ENCODE measurements at places on chromosomes 1 and 21.

- DNase-seq: no peak
Observed at GRCh38 chr1:243229526-243229925, 25.6 kb downstream of the CEP170 start.

DNA sequence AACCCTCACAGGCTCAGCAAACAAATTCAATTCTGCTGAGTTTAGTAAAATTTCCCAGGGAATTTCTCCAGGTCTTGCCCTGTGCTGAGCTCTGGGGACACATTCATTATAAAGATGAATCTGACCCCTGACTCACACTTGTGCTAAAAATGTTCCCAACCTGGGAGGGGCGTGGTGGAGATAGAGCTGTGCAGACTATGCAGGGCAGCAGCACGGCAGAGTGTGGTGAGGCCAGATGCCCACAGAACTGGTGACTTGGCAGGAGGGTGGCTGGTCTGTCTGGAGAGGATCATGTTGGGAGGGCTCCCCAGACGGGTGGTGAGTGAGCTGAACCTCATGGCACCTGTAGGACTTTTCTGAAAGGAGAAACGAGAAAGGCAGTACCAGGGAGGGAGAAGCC lies 31.6 kb downstream of the FAAH start:
- DNase-seq: no peak

DNA sequence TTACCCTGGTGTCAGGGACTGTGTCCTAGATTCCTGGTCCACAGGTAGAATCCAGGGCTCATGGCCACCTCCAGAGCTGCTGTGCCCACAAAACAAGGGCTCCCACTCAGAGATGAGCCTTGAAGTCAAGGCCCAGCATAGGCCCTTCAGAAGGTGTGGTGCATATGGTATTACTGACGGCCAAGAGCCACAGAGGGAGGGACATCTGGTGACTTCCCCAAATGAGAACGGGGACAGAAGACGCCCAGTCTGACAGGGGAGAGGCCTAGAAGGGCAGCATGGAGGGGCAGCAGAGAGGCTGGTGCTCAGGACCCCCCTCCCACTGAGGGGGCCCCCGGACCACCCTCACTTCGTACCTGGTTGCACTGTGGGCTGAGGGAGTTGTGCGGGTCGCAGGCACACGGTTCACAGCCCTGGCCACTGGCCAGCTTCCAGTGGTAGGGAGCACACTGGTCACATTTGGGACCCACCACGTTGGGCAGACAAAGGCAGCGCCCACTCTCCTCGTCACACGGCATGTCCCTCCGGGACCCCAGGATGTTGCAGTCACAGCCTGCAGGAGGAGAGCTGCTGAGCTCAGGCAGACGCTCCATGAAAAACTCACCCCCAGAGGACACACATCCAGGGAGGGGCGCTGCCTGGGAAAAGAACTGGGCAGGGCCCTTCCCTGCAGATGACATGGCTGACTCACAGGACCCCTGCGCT lies 25.0 kb downstream of the LAMB3 start:
- DNase-seq: no peak

- peak; percentile 57 for DNase-seq
Observed at GRCh38 chr1:48530727-48531351, 58.8 kb upstream of the SPATA6 start.

GRCh38 chr1:32073299-32074229 lies 825 bp downstream of the TMEM39B start:
- no peak for DNase-seq

DNA sequence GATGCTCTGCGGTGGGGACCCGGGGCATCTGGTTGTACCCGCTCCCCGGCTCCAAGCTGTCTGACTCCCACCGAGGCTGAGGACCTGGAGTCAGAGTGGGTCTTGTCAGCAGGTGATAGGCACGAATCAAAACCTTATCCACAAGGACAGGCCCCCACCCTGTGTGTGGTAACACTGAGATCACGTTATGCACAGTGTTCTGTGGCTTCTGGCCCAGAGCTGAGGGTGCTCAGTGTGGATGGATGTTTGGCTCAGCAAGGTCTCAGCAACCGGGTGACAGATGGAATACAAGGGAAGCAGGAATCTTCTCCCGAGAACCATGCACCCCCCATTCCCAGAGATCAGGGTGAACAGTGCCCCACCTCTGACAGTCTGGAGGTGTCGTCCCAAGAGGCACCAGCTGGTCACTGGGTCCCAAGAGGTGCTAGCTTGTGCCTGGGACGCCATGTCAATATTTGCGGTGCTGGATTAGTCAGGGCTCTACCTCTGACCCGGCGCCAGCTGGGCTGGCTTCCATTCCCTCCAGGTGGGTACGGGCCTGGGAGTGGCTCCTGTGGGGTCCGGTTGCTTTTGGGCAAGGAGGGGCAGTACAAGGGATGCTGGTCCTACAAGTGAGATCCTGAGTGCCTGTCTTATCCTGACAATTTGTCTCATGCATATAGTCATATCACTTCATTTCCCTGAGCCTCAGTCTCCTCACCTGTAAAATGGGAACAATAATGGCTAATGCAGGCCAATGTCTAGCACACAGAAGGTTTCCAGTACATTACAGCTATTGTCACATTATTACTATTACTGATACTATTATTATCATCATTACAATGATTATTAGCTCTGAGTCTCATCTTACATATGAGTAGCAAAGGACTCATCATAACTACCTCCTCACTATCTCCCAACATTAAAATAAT lies 957 bp downstream of the CAPN9 start:
- DNase-seq: no peak

- DNase-seq: no peak
Observed at GRCh38 chr21:39588884-39589283, 23.9 kb upstream of the B3GALT5 start.

DNA sequence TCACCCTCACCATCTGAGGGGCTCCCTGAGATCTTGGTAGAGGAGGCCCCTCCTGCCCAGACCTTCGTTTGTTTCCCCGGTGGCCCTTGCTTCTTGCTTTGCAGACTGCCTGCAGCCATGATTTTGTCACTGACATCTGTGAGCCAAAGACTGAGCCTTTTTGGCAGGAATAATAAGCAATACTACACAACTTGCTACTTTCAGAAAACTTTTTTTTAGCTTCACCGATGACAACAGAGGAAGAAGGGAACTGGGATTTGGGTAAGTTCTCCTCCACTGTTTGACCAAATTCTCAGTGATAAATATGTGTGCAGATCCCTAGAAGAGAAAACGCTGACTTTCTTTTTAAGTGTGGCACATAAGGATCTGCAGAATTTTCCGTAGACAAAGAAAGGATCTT lies 11.7 kb upstream of the CD101 start:
- DNase-seq: no peak
